SK-N-MC (cell line): ENCODE measurements at places on chromosomes 7 and 10.

GRCh38 chr10:78007172-78007571, 22.1 kb downstream of the POLR3A start:
- DNase-seq: no peak

GRCh38 chr10:23065181-23065948, 30.0 kb upstream of the MSRB2 start:
- no peak for DNase-seq

- no peak for DNase-seq
Measured at GRCh38 chr10:43250615-43251418, 16.0 kb downstream of the RASGEF1A start.

DNA sequence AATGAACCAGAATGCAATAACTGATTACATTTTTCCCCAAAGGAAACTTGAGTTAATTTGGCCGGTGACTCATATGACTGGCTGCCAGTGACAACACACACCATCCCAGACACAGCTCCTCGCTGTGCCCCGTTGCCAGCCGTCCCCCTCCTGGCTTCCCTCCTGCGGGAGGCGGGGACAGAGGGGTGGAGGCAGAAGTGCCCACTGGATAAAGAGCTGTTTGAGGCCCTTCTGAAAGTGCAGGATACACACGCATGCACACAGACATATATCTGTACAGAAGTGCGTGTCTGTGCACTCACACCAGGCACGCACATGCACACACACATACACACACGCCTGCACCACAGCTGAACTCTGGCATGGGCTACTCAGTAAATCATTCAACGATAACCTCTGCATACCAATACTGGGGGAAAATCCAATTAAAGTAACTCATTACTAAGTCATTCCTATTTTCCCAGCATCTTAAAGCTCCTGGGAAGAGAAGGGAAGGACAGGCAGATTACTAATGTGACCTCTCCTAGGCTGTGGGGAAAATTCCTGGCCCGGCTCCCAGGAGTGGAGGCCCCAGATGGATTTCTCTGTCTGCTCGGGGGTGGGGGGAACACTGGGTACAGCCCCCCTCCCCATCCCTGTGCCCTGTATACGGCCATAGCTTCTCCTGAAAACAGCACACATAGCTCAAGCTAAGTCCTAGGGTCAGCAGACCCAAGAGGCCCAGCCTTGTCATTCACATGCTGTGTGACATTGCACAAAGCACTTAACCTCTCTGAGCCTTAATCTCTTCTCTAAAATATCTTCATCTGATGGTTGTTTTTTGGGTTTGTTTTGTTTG, 52.3 kb upstream of the MYL10 start:
- no peak for DNase-seq

- no peak for DNase-seq
Measured at GRCh38 chr10:119039161-119039560, 9.6 kb downstream of the NANOS1 start.

GRCh38 chr10:132941640-132942051, 724 bp downstream of the CFAP46 start:
- DNase-seq: no peak

DNA sequence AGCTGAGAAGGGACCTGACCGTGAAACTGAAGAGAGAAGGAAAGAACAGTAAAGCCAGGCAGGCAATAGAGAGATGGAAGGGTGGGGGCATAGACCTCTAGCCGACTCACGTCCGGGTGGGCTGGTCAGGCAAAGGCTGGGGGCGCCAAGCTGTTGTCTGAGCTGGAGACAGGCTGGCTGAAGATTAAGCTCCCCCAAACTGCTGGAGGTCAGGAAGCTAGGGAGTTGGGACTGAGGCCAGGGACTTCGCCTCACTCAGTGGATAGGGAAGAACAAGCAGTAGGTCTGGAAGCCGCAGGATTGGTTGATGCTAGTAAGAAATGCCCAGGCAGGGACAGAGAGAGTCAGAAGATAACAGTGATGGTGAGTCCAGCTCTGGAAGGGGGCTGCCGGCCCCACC, 5.3 kb downstream of the PITX3 start:
- no peak for DNase-seq

GRCh38 chr7:6340241-6340640, 67.8 kb upstream of the CYTH3 start:
- DNase-seq: no peak

- DNase-seq: no peak
Measured at GRCh38 chr7:77799078-77799964, 748 bp downstream of the PHTF2 start.

DNA sequence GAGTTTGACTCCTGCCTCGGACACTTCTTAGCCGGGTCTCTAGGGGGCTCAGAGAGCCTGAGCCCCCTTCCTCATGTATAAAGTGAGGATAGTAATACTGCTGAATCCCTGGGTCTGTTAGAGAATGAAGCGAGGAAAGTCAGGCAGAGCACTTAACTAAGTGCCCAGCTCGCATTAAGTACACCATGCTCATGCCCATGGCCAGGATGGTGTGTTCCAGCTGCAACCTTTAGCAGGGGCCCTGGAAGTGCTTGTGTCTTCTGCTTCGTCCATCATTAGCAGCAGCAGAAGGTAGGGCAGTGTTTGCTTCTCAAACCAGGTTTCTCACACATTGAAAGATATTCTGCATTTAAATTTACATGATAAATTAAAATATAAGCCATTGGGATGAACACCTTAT, 27.3 kb upstream of the WDFY4 start:
- DNase-seq: no peak

- no peak for DNase-seq
Measured at GRCh38 chr10:14554491-14555205, 220.0 kb downstream of the FAM107B start.

DNA sequence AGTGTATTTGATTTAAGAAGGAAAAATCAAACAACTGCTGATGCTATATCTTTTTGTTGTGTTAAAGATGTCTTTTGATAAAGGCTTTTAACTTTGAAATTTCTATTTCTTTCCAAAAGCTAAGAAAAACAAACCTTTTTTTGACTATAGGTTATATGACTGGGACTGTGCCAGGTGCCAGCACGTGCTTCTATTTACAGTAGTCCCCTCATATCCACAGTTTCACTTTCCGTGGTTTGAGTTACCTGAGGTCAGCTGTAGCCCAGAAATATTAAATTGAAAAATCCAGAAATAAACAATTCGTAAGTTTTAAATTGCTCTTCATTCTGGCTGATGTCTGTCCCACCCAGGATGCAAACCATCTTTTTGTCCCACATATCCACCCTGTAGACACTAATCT, 104.3 kb downstream of the BBS9 start:
- no peak for DNase-seq

DNA sequence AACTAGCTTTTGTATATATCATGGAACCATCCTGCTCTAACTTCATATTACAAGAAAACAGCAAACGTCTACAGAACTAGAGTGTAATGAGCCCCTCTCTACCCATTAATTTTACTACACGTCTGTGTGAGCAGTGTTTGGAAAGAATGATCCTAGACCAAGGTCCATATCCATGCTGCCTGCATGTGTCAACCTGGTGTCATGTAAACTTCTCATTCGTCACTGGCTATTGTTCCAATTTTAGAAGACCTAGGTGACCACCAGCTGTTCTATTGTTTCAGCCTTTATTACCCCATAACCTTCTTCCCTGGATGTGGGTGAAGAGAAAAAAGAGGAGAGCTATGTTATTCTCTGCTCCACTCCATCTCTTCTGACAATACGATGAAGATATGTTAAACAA, 77.1 kb downstream of the CREM start:
- no peak for DNase-seq

GRCh38 chr10:132316133-132316532, 8.4 kb upstream of the STK32C start:
- DNase-seq: no peak

DNA sequence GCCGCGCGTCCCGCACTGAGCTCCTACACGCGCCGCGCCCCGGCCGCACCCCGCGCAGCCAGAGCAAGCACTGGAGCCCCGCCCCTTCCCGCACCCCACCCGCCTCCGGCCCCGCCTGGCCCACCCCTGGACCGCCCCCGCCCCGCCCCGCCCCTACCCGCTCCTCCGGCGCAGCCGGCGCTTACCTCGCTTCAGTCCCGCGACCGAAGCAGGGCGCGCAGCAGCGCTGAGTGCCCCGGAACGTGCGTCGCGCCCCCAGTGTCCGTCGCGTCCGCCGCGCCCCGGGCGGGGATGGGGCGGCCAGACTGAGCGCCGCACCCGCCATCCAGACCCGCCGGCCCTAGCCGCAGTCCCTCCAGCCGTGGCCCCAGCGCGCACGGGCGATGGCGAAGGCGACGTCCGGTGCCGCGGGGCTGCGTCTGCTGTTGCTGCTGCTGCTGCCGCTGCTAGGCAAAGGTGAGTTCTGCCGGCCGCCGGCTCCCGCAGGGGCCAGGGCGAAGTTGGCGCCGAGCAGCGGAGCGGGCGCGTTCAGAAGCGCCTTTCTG, at the start of gene RET:
Gene RET (plus strand): TSS at position 194 of the 545 bp plus-strand sequence. CDS start 190 bp downstream, at position 384.
- DNase-seq: no peak

- DNase-seq: no peak
Measured at GRCh38 chr7:78013386-78013785, 214.8 kb downstream of the PHTF2 start.

DNA sequence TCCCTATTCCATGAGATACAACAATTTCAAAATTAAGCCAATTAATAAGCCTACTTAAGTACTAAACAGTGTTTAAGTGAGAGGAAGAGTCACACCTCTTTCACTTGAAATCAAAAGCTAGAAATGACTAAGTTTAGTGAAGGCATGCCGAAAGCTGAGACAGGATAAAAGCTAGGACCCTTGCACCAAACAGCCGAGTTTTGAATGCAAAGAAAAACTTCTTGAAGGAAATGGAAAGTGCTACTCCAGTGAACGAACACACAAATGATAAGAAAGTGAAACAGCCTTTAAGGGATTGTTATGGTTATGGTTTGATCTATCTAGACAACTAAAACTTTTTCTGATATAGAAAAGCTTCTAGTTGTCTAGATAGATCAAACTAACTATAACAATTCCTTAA, 135.4 kb upstream of the KMT2E start:
- DNase-seq: no peak

DNA sequence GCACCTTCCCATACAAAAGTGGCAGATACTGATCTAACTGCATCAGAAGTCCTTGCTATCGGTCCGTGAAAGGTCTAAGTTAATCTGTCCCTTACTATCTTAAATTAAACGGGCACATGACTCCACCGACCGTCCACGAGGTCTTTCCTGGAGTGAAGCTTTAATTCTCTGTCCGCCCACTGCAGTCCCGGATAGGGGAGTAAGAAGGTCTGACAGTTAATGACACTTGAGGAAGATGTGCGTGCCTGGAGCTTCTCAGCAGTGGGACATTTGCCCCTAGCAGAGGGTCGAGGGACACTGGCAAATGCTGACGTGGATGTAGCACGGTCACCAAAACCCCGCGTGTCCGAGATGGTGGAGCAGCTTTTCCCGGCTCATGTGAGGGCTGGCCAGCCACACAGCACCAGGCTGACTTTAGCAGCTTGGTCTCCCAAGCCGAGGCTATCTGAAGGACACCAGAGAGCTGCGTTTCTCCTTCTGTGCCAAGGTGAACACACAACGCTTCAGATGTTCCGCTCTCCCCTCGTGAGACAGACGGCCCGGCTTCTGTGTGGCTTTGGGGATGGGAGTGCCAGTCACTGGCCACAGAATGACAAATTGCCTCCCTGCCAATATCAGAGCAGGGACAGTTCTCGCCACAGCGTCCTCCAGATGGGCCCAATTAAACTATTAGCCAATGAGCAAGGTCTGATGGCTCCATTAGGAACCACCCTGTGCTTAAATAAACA, 86.6 kb downstream of the ADARB2 start:
- DNase-seq: no peak

GRCh38 chr10:117778241-117778640, 235.7 kb downstream of the EMX2 start:
- no peak for DNase-seq

DNA sequence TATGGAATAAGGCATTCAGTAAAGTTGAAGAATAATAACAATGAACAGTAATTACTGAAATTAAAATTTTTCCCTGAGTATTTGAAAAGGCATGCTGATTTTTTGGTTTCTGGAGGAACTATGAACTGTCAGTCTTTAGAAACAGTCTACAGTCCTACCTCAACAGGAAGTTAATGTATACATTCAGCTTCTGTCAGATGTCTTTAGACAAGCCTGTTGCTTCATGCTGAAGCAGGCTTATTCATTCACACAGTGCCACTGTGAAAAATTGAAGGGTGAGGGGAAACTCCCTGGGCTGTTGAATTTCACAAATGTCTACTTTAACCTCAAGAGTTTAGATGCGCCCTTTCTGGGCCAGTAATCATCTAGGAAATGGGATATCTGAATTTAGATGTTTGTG, 3.5 kb downstream of the NRF1 start:
- DNase-seq: peak; percentile 42

- no peak for DNase-seq
Measured at GRCh38 chr7:69115788-69116187, 482.5 kb upstream of the AUTS2 start.

DNA sequence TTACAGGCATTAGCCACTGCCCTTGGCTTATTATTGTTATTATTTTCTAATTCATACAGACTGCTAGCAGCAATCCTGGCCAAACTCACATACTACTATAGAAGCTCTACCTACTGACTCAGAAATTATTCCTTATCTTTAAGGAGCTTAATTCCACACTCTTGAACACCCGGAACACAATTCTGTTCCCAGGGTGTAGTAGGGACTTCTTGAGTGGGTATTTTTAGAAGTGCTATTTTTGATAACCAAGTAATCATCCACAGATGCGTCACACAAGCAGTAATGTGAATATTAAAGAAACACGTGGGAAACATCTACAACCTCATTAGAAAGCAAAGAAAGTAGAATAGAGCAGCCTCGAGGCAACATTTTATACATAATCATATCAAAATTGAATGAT, 149.2 kb downstream of the PTEN start:
- no peak for DNase-seq

GRCh38 chr7:80445351-80445750, 66.5 kb downstream of the GNAT3 start:
- DNase-seq: no peak

- no peak for DNase-seq
Measured at GRCh38 chr7:79157281-79157680, 296.2 kb downstream of the MAGI2 start.

- DNase-seq: no peak
Measured at GRCh38 chr10:96873086-96873485, 41.0 kb downstream of the LCOR start.
